ENCODE measurements at places on chromosomes 2 and 18. TPM values are rescaled to one million over a fixed set of nuclear protein-coding genes. Genes with fewer than 3 reads are reported as not detected.

GKN2 gene
- not detected for total RNA-seq

CD302 gene
- 19.3 TPM for total RNA-seq

DYNAP gene
- total RNA-seq: not detected

PLGLB1 gene
- 3.3 TPM for total RNA-seq

All from osteocyte (in vitro differentiated cells).